Cortex of kidney (tissue), 1 donor: ENCODE measurements at places on chromosomes 1 and 21.

DNA sequence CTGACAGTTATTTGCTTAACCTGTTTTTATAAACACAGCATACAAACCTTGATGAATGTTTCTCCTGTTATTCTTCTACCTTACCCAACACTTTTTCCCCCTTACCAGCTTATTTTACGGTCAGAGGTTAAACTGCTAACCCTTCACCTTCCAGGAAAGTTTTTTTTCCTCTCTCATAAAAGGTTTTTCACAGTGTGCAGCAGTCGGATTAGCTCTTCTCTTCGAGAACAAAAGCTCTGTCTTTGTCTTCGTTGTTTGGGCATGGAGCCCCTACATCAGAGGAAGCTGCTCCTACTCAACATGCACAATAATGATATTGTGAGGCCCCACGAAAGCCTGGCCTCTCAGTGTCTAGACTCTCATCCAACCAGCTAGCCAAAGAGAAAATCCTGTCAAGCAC, 42.0 kb downstream of the DENND1B start:
- DNase-seq, result no peak

GRCh38 chr1:100354971-100355394, 2.7 kb downstream of the CDC14A start:
- DNase-seq, result no peak

DNA sequence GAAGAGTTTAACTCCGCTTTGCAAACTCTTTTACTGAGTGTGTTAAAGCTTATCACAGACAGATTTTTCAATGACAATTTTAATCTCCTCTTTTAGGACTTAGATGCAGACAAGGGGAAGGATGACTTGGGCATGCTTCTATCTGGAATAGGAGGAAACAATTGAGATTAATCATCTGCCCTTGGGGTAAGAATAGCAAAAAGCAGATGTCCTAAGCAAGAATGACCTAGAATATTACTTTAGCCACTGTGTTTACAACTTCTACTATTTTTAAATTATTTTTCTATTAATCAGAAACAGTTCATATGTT, 569.0 kb upstream of the ADGRL2 start:
- no peak for DNase-seq

- no peak for DNase-seq
Observed at GRCh38 chr1:211520641-211521040, 28.7 kb upstream of the RD3 start.

GRCh38 chr1:220521778-220522177, 6.2 kb upstream of the MARK1 start:
- no peak for DNase-seq

GRCh38 chr1:95146637-95147036, 29.5 kb downstream of the TLCD4 start:
- no peak for DNase-seq

DNA sequence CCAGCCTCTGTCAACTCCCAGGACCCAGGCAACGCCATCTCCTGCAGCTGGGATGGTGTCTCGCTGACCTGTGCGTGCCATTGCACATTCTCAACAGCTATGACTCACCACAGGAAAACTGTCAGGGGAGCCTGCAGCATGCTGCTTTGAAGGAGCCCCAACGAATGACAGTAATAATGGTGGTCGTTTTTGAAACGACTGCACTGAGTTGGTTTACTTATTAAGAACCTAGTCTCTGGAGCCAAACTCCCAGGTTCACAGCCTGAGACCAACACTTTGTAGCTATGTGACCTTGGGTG, 21.6 kb downstream of the TCEA3 start:
- no peak for DNase-seq

DNA sequence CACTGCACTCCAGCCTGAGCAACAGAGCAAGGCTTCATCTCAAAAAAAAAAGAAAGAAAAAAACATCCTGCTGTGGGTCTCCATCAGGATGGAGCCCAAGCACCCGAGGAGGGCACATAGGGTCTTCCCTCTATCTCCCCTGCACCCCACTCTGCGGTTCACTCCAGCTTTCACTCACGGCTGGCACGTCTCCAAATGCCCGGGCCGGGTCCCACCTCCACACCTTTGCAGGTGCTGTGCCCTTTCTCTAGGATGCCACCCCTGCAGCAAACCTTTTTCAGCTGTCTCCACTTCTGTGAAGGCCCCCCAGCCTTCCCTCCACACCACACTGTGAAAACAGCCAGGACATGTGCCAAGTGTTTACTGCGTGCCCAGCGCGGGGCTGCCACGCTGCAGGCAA, 22.4 kb upstream of the DDOST start:
- no peak for DNase-seq

- DNase-seq, result no peak
Observed at GRCh38 chr1:104029456-104029970, 279.8 kb downstream of the AMY1C start.

DNA sequence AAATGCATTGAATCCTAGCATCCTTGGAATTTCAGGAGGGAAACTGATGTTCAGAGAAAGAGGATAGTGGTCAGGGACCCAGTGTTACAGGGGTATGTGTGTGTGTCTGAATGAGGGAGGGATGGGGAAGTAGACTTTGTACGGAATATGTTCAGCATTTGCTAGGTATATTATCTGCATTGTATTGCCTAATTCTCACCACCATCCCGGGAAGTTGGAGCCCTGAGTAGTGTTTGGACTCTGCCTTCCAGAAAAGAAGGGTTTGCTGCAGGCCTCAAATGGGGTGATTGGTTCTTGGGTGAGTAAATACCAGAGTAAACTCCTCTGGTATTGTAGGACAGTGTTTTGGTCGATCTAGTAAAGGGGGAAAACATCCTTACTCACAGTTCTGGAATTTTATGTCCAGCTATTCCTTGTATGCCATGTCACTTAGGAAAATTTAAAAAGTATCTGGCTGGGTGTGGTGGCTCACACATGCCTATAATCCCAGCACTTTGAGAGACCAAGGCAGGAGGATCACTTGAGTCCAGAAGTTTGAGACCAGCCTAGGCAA, 7.1 kb upstream of the ZNF496 start:
- no peak for DNase-seq

DNA sequence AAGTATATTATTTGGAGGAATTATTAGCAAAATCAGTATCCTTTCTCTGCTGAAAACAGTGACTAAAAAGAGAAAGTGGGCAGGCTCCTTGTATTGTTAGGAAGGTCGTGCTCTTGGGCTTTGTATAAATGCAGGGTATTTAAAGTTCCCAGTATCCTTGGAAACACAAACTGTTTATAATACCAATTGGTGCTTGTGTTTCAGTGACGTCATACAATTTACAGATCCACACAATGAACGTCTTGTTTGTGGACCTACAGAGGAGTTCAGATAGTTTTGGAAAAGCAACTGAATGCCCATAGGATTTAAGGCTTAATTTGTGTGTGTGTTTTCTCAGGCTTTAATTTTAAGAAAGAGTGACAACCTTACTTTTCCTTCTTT, 168.2 kb downstream of the RASAL2 start:
- DNase-seq, result no peak

DNA sequence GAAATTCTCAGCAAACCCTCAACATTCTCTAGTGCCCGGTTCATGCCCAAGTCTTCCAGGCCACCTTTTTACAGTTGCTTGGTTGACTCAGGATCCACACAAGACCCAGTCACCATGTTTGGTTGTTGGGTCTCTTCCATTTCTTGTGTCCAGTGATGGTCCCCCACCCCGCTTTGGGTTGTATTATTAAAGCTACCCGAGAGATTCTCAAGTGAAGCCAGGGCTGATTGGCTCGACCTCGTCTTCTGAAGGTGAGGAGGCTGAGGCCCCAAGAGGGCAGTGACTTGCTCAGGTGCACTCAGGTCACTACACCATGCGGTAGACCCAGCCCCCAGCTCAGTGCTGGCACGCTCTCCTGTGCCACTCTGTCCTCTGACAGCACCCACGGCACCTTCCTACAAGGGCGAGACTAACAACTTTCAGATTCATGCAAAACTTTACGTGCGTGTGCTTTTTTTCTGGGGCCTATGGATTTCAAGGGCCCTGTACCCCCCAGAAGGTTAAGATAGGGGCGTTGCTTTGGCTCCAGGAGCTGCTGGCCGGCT, 50.3 kb downstream of the CAPN9 start:
- no peak for DNase-seq

GRCh38 chr1:216742625-216743024, 19.4 kb upstream of the ESRRG start:
- DNase-seq, result no peak

DNA sequence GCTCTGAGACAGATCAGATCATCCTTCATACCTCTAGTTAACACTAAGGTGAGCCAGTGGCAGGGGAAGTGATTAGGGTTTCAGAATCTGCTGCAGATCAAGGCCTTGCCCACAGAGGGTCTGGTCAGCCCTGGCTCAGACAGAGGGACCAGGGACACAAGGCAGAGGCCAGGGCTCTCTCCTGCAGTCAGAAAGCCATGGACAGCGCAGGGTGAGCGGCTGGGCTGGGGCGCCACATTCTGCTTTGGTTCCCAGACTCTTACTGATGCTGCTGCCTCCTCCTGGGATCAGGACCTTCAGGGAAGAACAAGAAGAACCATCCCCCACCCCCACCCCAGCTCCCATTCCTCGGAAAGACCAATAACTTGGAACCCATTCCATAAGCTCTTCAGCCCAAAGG, 43.1 kb downstream of the GPR161 start:
- DNase-seq, result no peak

- no peak for DNase-seq
Observed at GRCh38 chr1:172154551-172154950, 265.9 kb upstream of the C1orf105 start.

- DNase-seq, result no peak
Observed at GRCh38 chr21:40047993-40048730, 180.9 kb downstream of the PCP4 start.

GRCh38 chr1:225651376-225651871, 1.5 kb downstream of the ENAH start:
- no peak for DNase-seq

GRCh38 chr1:117466761-117467160, 99.5 kb downstream of the MAN1A2 start:
- DNase-seq, result no peak

GRCh38 chr1:219385787-219386427, 212.2 kb downstream of the LYPLAL1 start:
- DNase-seq, result no peak

DNA sequence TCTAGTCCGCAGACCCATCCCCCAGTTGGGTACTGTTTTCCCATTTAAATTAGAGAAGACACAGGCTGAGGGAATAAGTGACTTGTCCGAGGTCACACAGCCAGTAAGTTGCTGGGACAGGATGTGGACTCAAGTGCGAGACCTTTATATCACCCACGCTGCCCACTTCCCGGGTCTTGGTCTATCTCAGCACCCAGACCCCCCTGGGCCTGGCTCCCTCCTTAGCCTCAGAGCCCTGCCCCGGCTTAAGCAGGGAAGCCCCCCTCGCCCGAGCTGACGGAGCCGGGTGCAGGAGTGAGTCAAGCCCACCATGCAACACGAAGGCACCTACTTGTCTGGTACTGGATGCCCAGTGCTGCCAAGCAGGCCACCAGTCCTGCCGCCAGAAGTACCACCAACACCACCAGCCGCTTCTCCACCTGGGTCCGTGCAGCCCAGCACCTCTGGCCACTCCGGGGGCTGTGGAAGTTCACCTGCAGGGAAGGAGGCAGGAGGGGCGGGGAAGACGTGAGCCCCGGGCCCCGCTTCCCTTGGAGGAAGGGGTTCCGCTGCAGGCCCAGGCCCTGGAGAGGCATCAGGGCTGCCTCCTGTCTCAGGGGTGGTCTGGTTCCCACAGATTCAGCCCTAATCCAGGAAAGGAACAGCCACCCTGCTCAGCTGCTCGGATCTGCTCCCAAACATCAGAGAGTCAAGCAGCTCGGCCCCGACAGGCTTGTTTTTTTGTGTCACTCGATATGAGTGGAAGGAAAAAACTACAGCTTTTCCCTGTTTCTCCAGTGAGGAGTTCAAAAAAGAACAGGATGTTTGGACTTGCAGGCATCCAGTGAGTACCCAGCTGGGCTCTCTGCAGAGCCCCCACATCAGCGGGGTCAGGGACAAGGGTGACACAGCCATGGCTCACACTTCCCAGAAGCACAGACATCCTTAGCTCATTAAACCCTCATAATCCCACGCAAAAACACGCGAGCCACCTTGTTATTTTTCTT, 11.1 kb downstream of the ECE1 start:
- DNase-seq, result no peak
